Endothelial cell of umbilical vein (primary cell): ENCODE measurements at places on chromosomes 12 and 14.
A peak's percentile ranks its signal among the peaks of the same experiment; 100 is the strongest.

GRCh38 chr14:92175811-92176210, 54.0 kb downstream of the CPSF2 start:
- no peak for DNase-seq

GRCh38 chr14:87547536-87547935, 445.4 kb downstream of the GALC start:
- no peak for DNase-seq

DNA sequence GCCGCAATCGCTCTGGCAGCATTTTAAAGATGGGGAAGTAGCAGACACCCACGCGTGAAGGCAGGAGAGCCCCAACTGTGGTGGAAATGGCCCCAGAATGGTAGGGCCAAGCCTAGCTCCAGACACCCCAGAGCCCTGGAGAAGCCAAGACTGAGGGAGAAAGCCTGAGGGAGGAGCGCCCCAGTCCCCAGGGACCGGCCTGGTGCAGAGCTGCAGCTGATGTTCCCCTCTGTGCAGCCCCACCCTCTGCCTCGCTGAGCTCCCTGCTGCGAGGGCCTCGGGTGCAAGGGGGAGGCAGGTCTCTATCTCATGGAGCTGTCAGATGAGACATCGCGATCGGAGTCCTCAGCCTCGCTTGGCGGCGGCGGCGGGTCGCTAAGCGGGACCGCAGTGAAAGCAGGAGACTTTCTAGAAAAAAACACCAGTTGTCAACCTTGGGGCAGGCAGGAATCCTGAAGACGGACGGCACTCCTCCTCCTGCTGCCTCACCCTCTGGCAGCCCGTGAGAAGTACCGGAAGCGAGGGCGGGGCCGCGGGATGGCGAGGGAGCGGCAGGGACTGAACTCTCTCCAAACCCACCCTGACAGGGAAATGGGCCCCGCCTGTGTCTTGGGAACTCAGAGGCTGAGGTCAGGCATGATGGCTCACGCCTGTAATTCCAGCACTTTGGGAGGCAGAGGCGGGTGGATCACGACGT, 6.0 kb downstream of the GAPDH start:
- DNase-seq, result peak; percentile 73

DNA sequence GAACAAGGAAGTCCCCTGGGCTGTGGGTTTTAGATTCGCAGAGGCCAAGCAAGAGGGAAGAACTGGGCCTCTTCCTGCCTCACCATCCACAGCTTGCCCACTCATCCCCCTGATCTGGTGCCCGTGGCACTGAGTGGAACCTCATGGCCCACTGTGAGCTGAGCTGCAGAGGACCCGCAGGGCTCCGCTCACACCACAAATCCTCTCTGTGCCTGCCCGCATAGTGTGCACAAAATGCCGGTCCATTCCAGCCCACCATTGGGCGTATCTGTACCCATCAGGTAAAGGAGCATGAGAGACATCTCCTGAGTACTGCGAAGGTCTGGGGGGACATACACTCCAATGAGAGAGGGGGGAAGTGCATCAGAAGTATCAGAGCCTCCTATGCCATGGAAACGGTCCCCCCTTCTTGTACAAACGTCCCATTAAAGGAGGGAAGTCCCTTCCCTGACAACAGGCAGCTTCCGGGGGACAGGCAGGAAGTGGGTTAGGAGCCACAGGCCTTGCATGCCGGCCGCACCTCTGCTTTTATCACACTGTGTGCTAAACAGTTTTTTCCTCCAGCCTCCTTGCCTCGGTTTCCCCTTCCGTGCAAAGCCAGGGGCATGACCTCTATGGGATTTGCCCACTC, 309.4 kb upstream of the DIO3 start:
- DNase-seq, result no peak

GRCh38 chr14:99467336-99468078, 13.2 kb downstream of the SETD3 start:
- peak; percentile 15 for DNase-seq

- DNase-seq, result peak; percentile 55
These were observed 12.3 kb downstream of the METTL3 start for GRCh38 chr14:21498540-21499526.

DNA sequence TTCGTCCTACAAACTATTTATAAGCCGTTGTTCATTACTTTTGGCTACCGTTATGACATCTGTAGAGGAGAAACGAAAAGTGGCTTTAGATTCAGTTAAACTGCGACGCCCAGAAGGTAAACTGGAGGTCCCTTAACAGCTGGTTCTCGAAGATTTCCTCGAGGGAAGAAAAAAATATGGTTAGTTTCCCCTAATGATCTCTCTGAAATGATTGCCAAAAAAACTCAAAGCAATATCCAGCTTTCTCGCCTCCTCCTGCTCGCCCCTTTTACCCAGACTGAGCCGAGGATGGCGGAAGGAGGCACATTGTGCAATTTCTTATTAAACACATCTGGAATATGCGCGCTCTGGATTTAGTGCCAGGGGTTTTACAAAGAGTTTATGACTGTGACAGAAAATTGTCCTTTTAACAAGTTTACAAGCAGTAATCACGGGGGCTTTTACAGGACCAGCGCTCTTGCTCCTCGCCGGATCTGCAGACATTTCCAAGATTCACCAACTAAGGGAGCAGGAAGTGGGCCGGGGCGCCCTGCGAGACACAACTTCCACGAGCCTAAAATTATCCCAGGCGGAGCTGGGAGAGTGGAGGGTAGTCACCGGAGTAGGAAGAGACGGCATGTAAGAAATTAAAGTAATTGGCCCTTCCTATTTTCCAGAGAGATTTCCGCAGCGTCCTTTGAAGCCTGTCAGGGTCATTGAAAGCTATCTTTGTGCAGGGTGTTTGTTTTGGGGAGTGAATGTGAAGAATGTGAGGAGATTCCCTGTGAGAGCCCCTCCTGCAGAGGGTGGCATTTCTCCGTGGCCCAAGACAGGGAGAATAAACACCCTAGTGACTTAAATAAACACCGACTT, 5.6 kb downstream of the SIX1 start:
- no peak for DNase-seq
